RWPE2 (cell line): ENCODE measurements at places on chromosomes 2 and 18.

GRCh38 chr18:62060820-62061219 lies 126.0 kb downstream of the PIGN start:
- DNase-seq: no peak

DNA sequence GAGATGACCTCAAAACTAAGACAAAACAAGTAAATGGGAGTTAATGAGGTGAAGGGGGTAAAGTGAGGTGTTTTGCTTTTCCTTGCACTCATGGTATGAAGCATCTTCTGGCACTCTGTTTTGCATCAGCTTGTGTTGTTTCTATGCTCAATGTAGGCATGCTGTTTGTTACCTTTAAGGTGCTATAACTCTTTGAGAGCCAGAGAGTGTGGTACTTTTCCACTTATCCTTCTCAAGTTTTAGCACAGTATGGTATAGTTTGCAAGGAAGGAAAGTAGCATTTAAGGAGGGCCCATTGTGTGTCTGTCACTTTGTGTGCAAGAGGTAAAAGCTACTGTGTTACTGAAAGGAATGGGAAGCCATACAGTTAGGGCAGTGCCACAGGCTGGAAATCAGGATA lies 17.5 kb upstream of the CXCR4 start:
- no peak for DNase-seq

GRCh38 chr2:110910423-110910822 lies 178.1 kb downstream of the ACOXL start:
- DNase-seq: no peak

- no peak for DNase-seq
These were observed 546.7 kb downstream of the RIT2 start for GRCh38 chr18:42568773-42569172.

- DNase-seq: no peak
These were observed 152.8 kb downstream of the B3GNT2 start for GRCh38 chr2:62348700-62349099.

- DNase-seq: no peak
These were observed 787.9 kb upstream of the RAB6C start for GRCh38 chr2:129191530-129191929.
